Upper lobe of left lung (tissue), 6 donors: ENCODE measurements at places on chromosomes 7 and 10.

- no peak overlapping the region for H3K27ac ChIP-seq
- no peaks in the 10 kb centered on the region for H3K27me3 ChIP-seq
- H3K4me3 ChIP-seq, result no peak overlapping the region
These were observed 439.6 kb downstream of the GLRX3 start for GRCh38 chr10:130575756-130576285.

GRCh38 chr10:101018600-101019439, 12.1 kb downstream of the PDZD7 start:
- no peak overlapping the region for H3K4me3 ChIP-seq
- no peaks in the 10 kb centered on the region for H3K36me3 ChIP-seq
- peaks cover 6% of the 10 kb centered on the region for H3K4me1 ChIP-seq

GRCh38 chr7:7607010-7607409, 33.5 kb upstream of the UMAD1 start:
- H3K27ac ChIP-seq, result no peak overlapping the region
- H3K4me1 ChIP-seq, result no peaks in the 10 kb centered on the region
- no peaks in the 10 kb centered on the region for H3K27me3 ChIP-seq
- H3K36me3 ChIP-seq, result peaks cover 27% of the 10 kb centered on the region
- no peak for DNase-seq

DNA sequence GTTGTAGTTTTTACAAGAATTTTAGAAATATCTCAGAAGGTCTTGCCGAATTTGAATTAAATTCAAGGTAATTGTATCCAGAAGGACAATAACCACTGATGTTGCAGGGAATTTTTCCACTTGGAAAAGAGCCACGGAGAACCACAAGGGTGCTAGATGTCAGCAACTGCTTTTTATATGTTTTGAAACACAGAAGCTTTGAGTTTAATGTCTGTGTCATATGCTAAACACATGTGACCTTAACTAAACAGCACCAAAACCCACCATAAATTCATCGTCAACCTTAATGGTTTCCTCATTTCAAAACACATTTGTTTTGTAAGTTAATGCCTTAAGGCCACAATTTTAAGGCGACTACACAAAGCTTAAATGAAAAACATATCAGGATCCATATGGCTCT, 106.9 kb downstream of the COL28A1 start:
- H3K27me3 ChIP-seq, result no peaks in the 10 kb centered on the region
- no peaks in the 10 kb centered on the region for H3K36me3 ChIP-seq
- H3K27ac ChIP-seq, result no peak overlapping the region
- DNase-seq, result no peak
- no peaks in the 10 kb centered on the region for H3K4me1 ChIP-seq

DNA sequence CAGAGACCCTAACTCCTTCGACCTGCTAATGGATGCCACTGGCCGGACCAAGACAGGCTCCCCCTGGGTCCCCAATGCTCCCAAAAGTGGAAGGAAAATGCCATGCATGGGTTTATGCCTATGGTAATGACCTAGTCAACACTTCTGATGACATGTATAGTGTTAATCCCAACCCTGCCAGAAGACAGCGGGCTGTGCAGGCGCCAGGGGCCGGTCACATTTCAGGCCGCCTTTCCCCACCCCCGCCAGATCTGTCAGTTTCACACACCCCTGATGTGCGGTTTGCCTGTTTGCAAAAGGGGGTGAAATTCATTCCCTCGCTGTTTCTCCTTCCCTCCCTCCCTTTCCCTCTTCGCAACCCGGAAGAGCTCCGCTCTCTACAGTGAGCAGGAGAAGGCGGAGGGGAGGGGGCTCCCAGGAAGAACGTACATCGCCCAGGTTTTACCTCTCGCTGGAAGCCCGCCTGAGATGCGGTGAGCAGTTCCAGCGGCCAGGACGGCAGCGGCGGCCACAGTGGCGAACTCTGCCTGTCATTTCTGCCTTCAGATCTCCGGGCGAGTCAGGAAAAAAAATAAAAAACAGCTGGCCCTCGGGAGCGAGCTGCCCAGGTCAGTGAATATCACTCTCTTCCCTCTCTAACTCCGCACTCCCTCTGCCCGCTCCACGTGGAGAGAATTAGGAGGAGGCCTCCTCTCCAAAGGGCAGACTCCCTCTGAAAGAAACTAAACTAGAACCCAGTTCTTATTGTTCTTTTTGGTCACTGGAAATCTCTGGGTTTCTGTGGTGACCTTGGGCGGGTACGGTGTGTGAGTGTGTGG, 9.4 kb upstream of the GATA3 start:
- H3K4me3 ChIP-seq, result peak overlapping the region; percentile 13
- peaks cover 38% of the 10 kb centered on the region for H3K4me1 ChIP-seq
- H3K27me3 ChIP-seq, result peaks cover 5% of the 10 kb centered on the region

- H3K4me3 ChIP-seq, result no peak overlapping the region
- H3K27me3 ChIP-seq, result no peaks in the 10 kb centered on the region
- no peaks in the 10 kb centered on the region for H3K36me3 ChIP-seq
- H3K27ac ChIP-seq, result no peak overlapping the region
- no peaks in the 10 kb centered on the region for H3K4me1 ChIP-seq
These were observed 68.2 kb downstream of the NPSR1 start for GRCh38 chr7:34726221-34726620.

DNA sequence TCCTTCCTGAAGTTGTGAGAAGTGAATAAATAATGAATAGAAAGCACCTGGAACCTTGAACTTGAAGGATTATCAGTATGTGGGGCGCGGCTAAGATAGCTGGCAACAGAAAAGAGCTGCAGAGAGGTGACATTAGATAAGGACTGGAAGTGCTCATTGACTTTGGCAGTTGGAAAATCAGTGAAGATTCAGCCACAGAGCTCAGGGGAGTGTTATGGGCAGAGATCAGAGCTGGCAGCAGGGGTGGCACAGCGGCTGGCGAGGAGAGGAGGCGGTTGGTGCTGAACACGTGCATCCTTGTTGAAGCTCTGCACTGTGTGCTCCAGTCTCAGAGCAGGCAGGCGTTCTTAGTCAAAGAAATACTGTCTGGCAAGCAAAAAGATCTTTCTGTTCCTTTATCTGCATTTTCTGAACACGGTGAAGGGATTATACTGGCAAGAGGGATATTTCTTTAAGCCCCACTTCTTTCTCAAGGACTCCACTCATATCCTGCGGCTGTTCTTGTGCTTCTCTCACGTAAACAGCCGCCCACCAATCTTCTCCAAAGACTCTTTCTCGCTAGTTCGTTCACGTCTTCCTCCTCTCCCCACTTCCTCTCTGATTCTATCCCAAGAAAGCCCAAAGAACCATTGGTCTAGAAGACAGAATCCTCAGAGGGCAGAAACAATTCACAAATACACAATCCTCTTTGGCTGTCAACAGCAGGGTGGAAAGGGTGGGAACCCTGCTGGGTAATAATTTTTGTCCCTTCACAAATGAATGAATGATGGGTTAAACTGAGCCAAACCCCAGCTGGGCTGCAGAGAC, 38.6 kb upstream of the ADD3 start:
- no peak for DNase-seq
- no peak overlapping the region for H3K27ac ChIP-seq
- H3K27me3 ChIP-seq, result no peaks in the 10 kb centered on the region
- peaks cover 4% of the 10 kb centered on the region for H3K4me1 ChIP-seq

DNA sequence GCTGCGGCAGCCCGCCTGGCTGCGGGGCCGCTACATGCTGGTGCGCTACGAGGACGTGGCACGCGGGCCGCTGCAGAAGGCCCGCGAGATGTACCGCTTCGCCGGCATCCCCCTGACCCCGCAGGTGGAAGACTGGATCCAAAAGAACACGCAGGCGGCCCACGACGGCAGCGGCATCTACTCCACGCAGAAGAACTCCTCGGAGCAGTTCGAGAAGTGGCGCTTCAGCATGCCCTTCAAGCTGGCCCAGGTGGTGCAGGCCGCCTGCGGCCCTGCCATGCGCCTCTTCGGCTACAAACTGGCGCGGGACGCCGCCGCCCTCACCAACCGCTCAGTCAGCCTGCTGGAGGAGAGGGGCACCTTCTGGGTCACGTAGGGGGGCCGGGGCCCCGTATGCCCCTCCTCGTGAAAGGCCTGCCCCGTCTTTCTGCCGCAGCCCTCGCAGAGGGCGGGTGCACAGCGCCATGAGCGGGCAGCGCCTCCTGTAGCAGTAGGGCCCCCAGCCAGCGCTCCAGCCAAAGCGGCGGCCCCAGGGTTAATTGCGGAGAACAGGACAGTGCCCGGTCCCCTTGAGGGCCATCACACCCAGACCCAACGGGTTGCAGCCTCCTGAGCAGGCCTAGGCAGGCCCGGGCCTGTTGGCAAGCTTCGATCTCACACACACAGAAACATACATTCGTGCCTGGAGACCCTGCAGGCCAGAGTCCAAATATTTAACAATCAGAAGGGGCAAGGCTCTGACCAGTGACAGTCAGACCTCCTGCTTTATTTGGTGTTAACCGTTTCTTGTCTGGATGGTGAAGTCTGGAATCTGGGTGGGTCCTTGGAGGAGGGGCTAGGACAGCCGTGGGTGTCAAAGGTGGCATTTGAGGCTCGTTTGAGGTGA, 44.1 kb downstream of the CHST3 start:
- peaks cover 13% of the 10 kb centered on the region for H3K36me3 ChIP-seq
- peaks cover 22% of the 10 kb centered on the region for H3K4me1 ChIP-seq
- H3K4me3 ChIP-seq, result no peak overlapping the region
- H3K27ac ChIP-seq, result peak overlapping the region; percentile 84
- H3K27me3 ChIP-seq, result no peaks in the 10 kb centered on the region

GRCh38 chr7:148084138-148084537, 506.4 kb upstream of the C7orf33 start:
- H3K4me1 ChIP-seq, result no peaks in the 10 kb centered on the region
- H3K36me3 ChIP-seq, result no peaks in the 10 kb centered on the region
- no peak overlapping the region for H3K4me3 ChIP-seq
- H3K27me3 ChIP-seq, result no peaks in the 10 kb centered on the region
- DNase-seq, result no peak

- no peaks in the 10 kb centered on the region for H3K36me3 ChIP-seq
- H3K4me1 ChIP-seq, result no peaks in the 10 kb centered on the region
- H3K4me3 ChIP-seq, result no peak overlapping the region
- H3K27me3 ChIP-seq, result no peaks in the 10 kb centered on the region
- no peak overlapping the region for H3K27ac ChIP-seq
These were observed 253.6 kb downstream of the KIF20B start for GRCh38 chr10:89954787-89955566.

- H3K27me3 ChIP-seq, result no peaks in the 10 kb centered on the region
- H3K36me3 ChIP-seq, result no peaks in the 10 kb centered on the region
These were observed 31.0 kb downstream of the CYP3A5 start for GRCh38 chr7:99648843-99649242.

- H3K27ac ChIP-seq, result peak overlapping the region; percentile 83
- no peaks in the 10 kb centered on the region for H3K27me3 ChIP-seq
- DNase-seq, result no peak
- no peaks in the 10 kb centered on the region for H3K36me3 ChIP-seq
- H3K4me3 ChIP-seq, result no peak overlapping the region
These were observed 101.3 kb downstream of the KAT6B start for GRCh38 chr10:74927701-74928100.
